ENCODE measurements at places on chromosomes 5 and 9.

DNA sequence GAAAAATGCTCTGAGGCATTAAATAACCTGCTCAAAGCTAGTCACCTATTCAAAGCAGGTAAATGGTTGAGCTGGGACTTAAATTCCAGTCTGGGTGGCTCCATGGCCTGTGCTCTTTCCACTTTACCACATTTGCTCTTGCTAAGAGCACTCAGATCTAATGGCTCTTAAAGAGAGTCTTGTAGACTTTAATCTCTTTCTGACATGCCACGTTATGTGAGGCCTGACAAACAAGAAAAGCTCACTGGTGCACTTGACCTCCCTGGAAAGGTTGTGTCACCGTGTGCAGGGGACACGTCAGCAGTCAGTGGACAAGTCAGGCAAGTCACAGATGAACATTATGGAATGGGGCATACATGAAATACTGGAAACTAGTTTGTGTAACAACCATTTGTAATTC, 129.9 kb upstream of the RPS23 start:
- DNase-seq, result no peak

GRCh38 chr9:97067490-97067889, 28.5 kb upstream of the CTSV start:
- no peak for DNase-seq

DNA sequence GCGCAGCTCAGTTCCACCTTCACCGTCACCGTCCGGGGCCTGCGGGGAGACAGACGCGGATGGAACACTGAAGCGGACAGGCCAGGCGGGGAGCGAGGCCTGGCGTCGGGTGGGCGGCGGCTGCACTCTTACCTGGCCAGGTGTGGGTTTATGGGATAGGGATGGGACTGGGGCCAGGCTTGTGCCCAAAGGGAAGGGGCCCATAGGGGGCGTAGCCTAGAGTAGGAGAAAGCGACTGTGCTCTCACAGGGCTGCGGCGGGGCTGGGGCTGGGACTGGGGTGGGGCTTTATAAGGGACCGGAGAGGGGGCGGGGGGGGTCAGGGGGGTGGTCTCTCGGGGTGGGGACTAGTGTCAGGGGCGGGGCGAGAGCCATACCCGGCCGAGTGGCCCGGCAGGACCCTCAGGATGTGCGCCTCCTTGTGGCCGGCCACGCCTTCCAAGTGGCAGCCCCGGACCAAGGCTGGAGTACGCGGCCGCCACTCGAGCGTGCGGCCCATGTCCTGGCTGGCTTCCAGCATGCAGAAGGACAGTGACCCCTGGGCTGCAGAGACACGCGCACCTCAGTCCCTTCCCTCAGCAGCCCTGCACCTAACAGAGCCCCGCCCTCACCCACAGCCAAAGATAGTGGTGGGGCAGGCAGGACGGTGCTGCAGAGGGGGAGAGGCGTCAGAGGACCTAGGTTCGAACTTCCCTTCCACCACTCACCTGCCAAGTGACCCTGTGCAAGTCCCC, 22.8 kb downstream of the FPGS start:
- DNase-seq, result peak; percentile 28

DNA sequence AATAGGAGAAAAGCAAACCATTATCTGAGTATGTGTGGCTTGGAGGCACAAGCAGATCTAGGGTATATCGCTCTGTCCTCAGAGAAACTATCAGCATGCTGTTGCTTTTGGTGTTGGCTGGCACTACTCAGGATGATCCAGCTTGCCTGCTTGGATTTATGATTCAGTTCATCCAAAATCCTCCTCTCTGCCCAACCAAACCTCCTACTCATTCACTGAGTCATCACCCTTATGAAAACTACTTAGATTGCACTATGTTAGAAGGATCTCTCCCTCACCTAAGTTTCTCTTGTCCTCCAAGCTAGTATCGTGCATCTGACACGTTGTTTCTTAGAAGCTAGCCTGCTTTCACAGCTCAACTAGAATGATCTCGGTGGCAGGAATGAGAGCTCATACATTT, 14.2 kb upstream of the ZBED3 start:
- DNase-seq, result no peak

DNA sequence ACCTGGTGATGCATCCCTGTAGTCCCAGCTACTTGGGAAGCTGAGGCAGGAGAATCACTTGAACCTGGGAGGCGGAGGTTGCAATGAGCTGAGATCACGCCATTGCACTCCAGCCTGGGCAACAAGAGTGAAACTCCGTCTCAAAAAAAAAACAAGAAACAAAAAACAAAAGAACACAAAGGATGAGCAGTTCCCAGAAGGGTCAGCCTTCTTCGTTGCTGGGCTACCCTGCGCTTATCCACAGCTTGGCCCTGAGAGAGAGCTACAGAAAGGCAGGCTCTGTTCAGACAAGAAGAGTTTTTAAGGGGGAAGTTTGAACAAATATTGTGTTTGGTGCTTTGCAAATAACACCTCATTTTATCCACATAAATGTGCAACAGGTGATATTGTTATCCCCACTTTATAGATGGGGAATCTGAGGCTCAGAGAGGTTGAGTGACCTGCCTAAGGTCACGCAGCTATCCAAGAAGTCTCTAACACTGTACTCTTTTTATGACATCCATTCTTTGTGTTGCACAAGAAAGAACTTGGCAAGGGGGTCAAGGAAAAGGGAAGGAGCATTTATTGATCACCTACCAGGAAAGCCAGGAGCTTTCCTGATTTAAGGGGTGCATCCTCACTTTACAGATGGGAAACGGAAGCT, 63.7 kb upstream of the NEURL1B start:
- DNase-seq, result no peak

DNA sequence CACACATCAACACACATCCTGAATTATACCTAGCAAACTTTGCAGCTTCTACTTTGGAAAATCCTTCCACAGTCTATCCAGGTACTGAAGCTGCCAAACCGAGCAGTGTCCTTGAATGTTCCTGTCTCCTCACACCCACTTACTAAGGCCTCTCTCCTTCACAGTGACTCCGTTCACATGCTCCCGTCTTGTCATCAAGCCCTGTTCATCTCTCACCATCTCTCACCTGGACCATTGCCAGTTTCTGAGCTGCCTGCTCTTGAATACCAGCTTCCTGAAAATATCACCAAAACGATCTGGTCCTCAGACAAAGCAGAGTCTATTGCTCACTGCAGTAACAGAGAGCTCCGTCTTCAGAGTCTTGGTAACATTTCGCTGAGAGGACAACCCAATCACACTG, 57.4 kb downstream of the GCNT1 start:
- no peak for DNase-seq
